A549 treated with RU486 at 1 μM for 4 hours (cell line): ENCODE measurements at places on chromosomes 2 and 18. TPM values are rescaled to one million over a fixed set of nuclear protein-coding genes. Genes with fewer than 3 reads are reported as not detected.

Gene RUFY4
- total RNA-seq: not detected in 5 replicates

Gene CIAO1
- 67.8 to 89.5 TPM (median 86.5 TPM) in 5 replicates for total RNA-seq

Gene POTEI
- not detected in 5 replicates for total RNA-seq

Gene ACSL3
- total RNA-seq: 83.9 to 141 TPM (median 117 TPM) in 5 replicates

Gene ATP6V1B1
- total RNA-seq: 0.32 to 2.5 TPM (median 2.1 TPM) in 5 replicates

Gene GNAL
- total RNA-seq: 4.0 to 6.8 TPM (median 6.2 TPM) in 5 replicates
